ENCODE measurements at places on chromosomes 1 and 21.

GRCh38 chr1:162538815-162539431 is 22.6 kb upstream of the UAP1 start:
- no peak for DNase-seq

GRCh38 chr1:190808035-190808434 is 330.4 kb upstream of the BRINP3 start:
- no peak for DNase-seq

GRCh38 chr1:12491656-12492055 is 126.4 kb downstream of the DHRS3 start:
- no peak for DNase-seq

GRCh38 chr1:78090472-78091133 is 44.8 kb downstream of the GIPC2 start:
- no peak for DNase-seq

DNA sequence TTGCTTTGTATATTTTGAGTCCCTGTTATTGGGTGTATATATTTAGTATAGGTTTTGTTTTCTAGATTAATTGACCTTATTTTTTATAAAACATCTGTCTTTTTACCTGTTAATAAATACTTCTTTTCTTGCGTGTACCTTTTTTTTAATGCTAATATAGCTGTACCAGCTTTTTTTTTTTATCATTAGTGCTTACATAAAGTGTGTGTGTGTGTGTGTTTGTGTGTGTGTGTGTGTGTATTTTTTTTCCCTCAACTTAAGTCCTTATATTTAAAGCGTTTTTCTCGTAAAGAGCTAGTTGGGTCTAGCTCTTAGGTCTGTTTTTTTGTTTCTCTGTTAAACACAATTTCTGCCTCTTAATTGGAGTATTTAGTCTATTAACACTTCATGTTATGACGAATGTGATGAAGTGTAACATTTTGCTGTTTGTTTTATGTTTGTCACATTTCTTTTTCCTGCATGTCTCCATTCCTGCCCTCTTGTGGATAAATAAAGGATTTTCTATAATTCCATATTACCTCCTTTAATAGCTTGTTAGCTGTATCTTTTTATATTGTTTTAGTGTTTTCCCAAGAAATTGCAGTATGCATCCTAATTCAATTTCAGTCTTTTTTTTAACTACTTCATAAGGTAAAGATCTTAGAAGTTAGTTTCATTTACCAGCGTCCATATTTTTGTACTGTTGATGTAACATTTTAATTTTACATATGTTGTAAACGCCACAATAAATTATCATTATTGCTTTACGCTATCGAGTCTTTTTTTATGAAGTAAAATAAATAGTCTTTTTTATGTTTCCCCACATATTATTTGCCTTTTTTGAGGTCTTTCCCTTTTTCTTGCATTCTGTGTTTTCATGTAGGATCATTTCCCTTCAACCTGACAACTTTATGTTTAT is 4.3 kb downstream of the PRMT2 start:
- DNase-seq: no peak

DNA sequence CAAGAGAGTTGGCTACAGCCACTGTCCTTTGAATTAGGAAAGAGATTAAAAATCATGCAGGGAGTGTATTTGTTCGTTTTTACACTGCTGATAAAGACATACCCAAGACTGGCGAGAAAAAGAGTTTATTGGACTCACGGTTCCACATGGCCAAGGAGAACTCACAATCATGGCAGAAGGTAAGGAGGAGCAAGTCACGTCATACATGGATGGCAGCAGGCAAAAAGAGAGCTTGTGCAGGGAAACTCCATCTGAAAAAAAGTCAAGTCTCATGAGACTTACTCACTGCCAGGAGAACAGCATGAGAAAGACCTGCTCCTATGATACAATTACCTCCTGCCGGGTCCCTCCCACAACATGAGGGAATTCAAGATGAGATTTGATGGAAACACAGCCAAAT is 1595.2 kb downstream of the KCNT2 start:
- no peak for DNase-seq

GRCh38 chr1:103497404-103497803 is 28.1 kb upstream of the RNPC3 start:
- DNase-seq: no peak

DNA sequence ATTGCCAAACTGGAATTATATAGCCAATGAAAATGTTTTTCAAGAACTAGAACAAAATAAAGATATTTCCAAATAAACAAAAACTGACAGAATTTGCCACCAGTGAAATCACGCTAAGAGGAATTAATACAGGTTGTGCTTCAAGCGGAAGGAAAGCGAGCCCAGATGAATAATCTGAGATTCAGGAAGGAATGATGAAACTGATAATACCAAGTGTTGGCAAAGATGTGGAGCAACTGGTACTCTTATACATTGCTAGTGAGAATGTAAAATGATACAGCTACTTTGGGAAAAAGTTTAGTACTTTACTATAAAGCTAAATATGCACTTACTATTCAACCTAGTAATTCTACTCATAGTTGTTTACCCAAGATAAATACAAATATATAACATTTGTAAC is 30.8 kb upstream of the GUCA2B start:
- no peak for DNase-seq

GRCh38 chr1:231550448-231550781 is 21.9 kb downstream of the TSNAX start:
- no peak for DNase-seq

- DNase-seq: no peak
These were observed 15.6 kb upstream of the CSF1 start for GRCh38 chr1:109894823-109895719.
